Amniotic stem cell (primary cell): ENCODE measurements at places on chromosomes 16 and 17.

DNA sequence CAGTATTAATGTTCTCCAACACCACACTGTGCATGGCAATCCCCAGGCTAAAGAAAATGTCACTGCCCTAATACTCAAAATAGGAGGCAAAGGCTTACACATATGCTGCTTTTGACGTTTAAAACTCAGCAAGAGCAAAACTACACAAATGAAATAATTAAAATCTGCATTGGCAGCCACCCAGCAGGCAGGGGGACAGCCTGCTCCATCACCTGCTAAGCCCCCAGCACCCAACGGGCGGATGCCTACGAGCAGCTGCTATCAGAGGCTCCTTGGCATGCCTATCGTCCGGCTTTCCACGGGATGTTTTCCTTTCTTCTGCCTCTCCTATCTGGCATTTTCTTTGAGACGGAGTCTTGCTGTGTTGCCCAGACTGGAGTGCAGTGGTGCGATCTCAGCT lies 337.5 kb downstream of the SOX9 start:
- no peak for DNase-seq

DNA sequence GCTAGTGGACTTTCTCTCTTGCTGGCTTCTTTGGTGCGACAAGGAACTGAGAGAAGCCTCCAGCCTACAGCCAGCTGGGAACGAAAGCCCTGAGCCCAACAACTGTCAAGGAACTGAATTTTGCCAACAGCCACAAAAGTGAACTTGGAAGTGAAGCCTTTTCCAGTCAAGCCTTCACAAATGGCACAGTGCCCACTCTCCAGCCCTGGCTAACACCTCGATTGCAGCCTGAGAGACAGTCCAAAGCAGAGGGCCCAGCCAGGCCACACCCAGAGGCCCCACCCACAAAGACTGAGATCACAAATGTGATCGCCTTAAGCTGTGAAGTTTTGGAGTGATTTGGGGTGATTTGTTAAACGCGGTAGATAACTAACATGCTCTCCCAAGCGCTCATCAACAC lies 244.6 kb upstream of the SDK2 start:
- DNase-seq: no peak

GRCh38 chr17:44170499-44171201 lies at the start of gene ASB16:
Gene ASB16, plus strand, starts transcription at chr17:44170704. Its CDS starts 86 bp downstream, at chr17:44170790.
- DNase-seq: no peak

DNA sequence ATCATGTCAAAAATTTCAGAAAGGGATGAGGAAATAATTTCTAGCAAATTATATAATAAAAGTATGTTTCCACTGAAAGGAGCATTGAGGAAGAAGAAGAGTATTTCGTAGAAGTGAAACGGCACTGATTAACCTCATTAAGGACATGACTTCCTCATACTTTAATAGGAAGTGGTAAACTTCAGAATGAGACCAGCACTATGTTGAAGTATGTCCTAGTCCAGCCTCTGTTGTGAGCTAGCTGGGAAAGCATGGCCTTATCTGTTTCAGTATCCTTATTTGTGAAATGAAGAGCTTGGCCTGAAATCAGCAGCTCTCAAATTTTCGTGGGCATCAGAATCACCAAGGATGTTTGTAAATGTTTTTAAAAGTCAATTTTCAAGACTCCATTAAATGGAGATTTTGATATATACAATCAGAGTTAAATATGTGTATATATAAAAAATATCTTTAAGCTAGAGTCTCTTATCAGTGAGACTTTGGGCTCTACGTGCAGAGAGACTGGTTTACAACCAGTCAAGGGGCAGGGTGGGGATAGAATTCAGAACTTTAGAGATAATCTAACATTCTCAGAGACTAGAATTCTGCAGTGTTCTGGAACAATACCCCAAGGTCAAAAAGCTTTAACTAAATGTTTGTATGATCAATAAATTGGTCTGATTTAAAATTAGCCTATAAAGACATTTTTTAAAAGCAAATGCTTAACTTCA lies 365.4 kb downstream of the CDH13 start:
- no peak for DNase-seq

GRCh38 chr17:46795379-46795952 lies 23.0 kb downstream of the WNT3 start:
- DNase-seq: no peak

DNA sequence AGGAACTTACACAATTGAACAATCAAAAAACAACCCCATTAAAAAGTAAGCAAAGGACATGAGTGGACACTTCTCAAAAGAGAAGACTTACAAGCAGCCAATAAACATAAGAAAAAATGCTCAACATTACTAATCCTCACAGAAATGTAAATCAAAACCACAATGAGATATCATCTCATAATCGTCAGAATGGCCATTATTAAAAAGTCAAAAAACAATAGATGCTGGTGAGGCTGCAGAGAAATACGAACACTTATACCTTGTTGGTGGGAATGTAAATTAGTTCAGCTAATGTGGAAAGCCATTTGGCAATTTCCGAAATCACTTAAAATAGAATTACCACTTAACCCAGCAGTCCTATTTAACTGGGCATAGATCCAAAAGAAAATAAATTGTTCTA lies 301.9 kb upstream of the KCNJ16 start:
- DNase-seq: no peak

DNA sequence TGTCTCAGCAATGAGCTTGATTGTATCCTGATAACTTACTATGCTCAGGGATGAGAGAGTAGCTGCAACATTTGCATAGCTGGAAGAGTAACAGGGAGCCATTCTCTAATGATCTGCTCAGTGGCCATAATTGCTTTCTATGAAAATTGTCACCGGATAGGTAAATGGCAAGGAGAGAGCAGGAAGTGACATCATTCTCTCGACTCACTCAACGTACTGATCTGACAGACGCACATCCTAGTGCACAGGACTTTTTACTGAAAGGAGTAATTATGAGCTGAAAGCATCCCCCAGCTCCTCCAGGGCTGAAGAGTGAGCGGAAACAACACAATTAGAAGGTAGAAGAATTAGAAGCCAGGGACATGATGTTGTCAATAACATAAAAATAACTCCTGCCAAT lies 71.8 kb downstream of the IRX5 start:
- no peak for DNase-seq

DNA sequence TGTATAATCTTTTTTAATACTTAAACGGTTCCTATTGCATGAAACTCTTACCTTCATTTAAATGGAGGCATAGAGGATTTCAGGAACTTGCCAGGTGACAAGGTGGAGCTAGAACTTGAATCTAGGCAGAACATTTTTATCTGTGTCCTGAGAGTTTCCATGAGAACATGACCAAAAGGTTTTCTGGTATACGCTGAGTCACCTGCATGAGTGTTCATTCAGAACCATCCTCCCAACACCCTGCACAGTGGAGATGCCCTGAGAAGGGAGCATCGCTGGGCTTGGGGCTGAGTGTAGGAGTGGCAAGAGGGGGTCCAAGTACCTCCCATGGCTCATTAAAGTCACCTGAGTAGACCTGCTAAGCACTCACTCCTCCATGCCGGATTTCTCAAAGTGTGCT lies 169.7 kb upstream of the CACNG5 start:
- DNase-seq: no peak

GRCh38 chr16:2033057-2033908 lies 6.6 kb downstream of the NHERF2 start:
- DNase-seq: peak; percentile 47
